ENCODE measurements at places on chromosomes 4 and X.

GRCh38 chr4:18033111-18034085, 11.8 kb upstream of the LCORL start:
- DNase-seq = no peak

- no peak for DNase-seq
Observed at GRCh38 chr4:183173580-183174526, 74.8 kb downstream of the WWC2 start.

DNA sequence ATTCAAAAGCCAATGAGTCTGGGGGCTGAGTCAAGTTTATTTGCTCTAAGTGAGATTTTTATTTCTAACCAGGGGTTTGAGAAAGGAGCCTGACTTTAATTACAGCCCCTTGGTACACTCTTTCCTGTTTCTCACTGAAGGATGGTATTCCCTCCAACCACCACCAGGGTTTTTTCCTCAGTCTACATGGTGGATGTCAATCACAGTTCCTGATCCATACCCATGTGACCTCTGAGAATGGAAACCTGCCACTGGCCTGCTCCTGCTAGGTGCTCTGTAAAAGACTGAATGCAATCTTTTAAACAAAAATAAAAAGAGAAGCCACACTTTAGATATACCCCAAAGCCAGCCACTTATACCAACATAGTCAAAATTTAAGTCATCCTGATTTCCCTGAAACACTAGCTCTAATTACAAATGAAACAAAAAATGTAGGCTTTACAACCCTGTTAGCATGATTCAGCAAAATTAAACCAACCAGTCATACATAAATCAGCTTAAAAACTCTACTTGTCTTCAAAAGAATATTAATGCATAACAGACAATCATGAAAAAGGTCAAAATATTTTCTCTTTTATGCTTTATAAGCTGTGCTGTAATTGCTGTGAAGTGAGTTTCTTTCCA, 112.1 kb upstream of the NWD2 start:
- no peak for DNase-seq

- no peak for DNase-seq
Observed at GRCh38 chr4:24741910-24742309, 53.5 kb upstream of the SOD3 start.

GRCh38 chr4:156374894-156375293, 421.2 kb upstream of the CTSO start:
- no peak for DNase-seq

GRCh38 chr4:6693231-6694176, at the start of gene S100P:
S100P (plus strand) TSS chr4:6693878; CDS start chr4:6693933, 55 bp downstream.
- DNase-seq = no peak

DNA sequence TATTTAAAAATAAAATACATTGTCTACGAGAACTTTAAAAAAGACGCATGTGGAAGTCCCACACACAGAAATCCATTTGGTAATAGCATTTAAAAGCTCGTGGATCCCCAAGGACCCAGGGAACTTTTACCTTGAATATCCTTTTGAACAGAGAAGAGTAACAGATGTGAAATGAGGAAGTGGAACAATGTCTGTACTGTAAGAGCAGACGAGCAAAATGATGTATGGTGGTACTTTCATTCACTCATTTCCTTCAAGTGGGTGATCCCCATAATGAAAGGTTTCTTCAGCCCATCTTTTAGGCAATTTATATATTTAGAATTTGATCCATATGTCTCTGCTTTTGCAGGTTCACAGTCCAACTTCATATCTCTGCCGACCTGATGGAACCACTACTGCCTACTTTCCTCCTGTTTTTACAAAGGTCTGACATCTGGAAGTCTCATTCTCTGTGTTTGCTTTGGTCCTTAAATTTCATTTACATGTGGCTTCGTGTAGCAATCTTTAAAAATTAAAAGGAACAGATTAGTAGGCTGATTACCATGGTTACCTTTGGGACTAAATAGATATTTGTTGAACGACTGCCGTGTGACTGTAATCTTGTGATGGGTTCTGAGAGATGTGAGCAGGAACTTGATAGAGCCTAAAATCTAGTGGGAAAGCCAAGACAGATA, 188.4 kb downstream of the PALLD start:
- no peak for DNase-seq

- DNase-seq = no peak
Observed at GRCh38 chr4:87840149-87840548, 7.4 kb downstream of the MEPE start.

DNA sequence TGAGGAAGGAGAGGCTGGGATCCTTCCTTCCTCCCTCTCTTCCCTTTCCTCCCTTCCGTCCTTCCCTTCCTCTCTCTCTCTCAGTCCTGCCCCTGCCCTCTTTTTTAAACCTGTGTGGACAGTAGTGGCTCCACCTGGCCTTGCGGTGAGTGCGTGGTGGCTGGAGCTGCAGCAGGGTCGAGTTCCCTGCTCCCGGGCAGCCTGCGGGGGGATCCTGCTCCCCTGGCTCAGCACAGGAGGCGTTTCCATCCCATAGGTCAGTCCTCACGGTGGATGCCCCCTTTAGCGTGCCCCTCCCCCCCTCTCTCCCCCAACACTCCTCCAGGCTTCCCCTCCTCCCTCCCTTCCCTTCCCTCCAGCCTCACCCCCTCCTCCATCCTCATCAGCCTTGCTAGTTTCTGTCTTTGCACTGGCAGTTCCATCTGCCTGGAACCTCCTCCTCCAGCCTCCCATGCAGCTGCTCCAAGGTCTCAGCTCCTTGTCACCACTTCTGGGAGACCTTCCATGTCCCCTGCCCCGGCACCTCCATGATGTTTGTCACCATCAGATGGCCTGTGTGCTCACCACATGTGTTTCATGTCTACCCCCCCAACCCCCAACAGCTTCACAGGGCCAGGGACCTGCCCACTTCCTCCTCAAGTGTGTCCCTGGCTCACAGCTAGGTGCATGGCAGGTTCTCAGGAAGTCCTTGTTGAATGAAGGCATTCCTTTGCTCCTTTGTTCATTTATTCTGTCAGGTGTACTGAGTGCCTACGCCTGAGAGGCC, 68.4 kb downstream of the PSAPL1 start:
- DNase-seq = no peak

- no peak for DNase-seq
Observed at GRCh38 chr4:16588651-16589050, 309.8 kb downstream of the LDB2 start.

DNA sequence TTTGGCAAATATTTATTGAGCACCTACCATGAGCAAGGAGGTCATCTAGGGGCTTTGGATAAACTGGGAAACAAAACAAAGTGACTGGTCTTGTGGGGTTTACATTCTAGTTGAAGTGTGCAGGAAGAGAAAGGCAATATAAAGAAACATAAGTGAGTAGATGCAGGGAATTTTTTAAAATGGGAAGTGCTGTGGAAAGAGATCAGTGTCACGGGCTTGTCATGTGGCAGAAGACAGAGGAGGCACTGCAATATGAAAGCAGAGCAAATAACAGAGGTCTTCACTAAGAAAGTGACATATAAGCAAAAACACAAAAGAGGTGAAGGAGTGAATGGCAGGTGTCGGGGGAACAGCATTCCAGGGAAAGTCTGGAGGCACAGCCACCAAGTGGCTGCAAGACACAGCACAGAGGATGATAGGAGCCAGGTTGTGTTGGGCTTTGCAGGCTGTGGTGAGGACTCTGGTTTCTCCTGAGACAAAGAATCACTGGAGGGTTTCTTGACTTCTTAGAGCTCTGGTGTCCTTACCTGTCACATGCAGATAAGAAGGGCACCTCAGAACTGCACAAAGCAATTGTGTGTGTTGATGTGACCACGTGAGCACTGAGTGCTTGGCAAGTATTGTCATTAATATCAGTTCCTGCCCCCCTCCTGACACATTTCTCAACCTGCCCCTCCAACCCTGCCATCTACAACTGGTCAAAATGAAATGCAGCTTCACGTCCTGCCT, 143.5 kb downstream of the TSPAN5 start:
- no peak for DNase-seq

GRCh38 chr4:172705565-172705964, 463.0 kb upstream of the GALNT7 start:
- DNase-seq = no peak

All from ELR (cell line).